ENCODE measurements at places on chromosomes 3 and 15.

- no peak for DNase-seq
Measured at GRCh38 chr15:67784856-67785430, 40.4 kb upstream of the SKOR1 start.

- no peak for DNase-seq
Measured at GRCh38 chr3:24401090-24401810, 93.4 kb downstream of the THRB start.

DNA sequence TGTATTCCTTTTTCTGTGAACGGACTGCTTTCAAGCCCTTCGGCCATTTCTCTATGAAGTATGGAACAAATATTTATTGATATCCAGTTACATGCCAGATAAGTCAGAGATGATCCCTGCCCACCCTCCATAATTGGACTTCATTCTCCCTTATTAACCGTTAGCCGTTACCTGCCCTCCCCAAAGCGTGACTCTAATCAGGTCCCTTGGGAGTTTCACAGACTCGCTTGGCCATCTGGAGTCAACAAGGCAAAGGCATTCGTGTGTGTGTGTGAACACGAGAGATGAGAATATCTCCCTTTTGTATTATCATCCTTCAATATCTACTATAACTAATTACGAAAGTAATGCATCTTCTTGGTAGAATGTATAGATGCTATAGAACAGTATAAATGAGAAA, 314.5 kb downstream of the TLE3 start:
- no peak for DNase-seq

GRCh38 chr15:39172380-39173281, 408.2 kb upstream of the THBS1 start:
- DNase-seq = no peak

DNA sequence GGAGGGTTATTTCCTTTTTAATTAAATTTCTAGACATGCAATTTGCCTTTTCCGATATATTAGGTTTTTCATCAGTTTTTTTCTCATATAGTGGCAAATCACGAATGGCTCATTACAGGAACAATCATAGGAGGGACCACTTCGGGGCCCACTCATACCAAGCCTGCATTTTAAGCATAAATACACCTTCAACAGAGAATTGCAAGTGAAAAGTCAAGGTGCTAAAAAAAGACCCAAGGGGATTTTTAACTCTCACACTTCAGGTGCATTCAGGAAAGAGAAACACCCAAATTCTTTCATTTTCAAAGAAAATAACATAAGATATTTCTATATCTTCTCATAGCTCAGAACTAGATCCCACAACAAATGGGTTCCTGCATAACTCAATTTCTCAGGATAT, 979.6 kb upstream of the NR2F2 start:
- DNase-seq = no peak

DNA sequence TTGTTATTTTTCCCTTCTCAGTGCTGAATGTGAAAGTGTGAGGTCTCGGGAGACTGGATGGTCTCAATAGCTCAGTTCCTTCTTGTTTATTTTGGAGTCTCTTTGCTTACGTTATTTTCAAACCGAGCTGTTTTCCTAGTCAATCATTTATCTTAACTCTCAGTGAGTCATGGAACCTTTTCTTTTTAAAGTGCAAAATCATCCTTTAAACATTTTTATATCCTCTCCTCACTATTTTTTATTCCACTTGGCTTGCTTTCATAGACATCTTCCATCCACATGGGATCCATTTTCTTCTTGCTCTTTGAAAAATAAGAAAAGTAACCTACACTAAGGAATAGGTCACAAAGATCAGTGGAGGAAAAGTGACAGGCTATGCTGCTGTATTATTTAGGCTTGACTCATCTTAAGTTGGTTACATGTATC, 497.8 kb downstream of the NAALADL2 start:
- no peak for DNase-seq
